ENCODE measurements at places on chromosomes 12 and 14.

- DNase-seq = no peak
These were observed 233.4 kb downstream of the TMEM132D start for GRCh38 chr12:129670256-129670920.

GRCh38 chr12:114604606-114605005 lies 79.4 kb downstream of the TBX3 start:
- no peak for DNase-seq

GRCh38 chr12:23431006-23431405 lies 518.5 kb downstream of the SOX5 start:
- no peak for DNase-seq

DNA sequence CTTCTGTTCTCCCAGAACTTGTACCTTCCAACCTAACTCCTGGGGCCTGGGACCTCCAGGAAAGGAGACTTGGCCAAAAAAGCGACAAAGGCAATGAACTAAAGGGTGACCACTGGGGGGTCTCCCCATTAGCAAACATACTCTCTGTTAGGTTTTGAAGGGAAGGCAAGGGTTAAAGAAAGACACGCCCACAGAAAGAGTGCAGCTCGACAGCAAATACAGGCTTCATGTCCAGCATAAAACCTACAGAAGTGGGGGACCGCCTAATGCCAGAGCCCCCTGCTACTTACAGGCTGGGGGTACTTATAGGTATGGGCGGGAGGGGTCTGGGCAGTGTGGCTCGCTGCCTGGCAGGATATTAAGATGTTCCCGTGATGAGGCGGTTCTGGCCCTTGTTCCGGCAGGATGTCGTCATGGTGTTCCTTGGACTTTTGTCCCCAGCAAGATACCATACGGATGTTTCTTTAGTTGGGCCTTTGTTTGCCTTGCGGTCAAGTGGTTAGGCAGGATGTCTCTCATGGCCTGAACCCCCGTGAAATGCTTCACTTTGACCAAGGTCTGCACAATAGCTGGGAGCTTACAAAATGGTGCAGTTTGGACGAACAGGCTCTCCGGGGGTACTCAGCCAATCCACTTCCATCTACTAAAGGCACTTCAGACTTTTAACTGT lies 53.4 kb downstream of the PRMT8 start:
- no peak for DNase-seq

DNA sequence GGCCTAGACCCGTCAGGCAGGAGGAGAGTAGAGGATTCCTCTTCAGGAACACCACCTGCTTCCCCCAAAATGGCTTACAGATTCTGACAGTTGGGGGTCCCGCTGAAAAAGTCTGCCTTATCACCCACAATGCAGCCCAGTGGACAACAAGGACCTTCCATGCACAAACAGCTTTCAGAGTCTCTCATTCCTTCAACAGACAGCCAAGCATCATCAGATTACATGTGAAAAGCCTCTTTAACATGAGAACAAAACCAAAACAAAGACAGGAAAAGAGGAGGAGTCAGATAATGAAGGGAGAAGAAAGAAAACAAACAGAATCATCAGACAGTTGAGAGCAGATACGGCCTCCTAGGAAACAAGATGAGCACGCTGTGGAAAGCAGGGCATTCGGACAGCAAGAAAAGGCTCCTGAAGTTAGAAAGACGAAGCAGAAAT lies 18.3 kb downstream of the KCTD10 start:
- no peak for DNase-seq

- no peak for DNase-seq
These were observed 22.6 kb downstream of the IFNG-AS1 start for GRCh38 chr12:68011882-68012207.

- no peak for DNase-seq
These were observed 144.7 kb downstream of the ALX1 start for GRCh38 chr12:85424581-85425348.
